Kidney epithelial cell (primary cell): ENCODE measurements at places on chromosomes 6 and 20.

DNA sequence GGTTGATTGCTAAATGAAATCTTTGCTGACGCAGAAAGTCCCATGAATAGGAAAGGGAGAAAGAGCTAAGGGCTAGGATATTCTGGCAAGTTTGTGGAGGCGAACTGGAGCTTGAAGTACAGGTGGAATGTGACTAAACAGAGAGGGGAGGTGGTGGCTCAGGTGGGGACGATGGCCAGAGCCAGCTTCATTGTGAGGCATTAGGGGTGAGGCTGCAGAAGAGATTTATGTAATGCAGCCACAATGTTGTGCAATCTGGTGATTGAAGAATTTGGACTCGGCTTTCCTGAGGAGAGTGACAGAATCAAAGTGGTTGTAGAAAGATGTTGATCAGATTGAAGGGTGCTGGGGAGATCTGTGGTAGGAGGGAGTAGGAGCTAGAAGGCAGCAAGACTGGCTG, 42.9 kb upstream of the SPACA1 start:
- no peak for DNase-seq

DNA sequence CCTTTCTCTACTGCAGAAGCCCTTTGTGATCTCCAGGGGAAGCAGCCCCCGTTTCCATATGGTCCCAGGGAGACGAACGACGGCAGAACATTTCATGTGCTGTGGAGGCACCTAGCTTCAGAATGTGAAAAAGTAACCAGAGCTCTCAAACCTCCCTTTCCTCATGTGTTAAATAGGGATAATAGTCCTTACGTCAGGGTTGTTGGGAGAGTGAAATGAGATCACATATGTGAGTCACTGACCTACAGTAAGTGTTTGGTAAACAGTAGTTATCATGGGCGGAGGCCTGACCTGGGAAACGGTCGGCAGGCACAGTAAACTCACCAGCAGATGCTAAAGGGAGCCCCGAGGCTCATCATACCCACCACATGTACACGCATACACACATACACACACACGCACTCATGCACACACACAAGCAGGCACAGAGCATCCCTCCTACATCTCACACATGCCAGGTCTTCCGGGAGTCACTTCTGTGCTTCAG, 89.7 kb downstream of the LY86 start:
- no peak for DNase-seq

DNA sequence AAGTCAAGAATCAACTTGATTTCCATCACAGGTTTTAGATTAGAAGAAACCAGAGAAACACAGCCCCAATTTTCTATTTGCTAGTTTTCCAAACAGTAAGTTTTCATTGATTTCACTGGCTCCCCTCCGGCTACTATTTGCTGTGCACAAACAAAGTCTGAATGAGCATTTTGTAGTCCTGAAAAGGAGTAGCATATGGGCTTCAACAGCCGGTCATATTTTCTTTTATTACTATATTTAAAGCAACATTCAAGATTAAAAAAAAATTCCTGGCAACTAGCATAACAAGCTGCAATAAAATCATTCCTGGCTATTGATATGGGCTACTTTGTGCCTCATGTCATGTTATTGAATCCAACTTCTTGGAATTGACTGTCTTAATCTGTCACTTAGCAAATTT, 48.3 kb downstream of the CARMIL1 start:
- DNase-seq, result no peak

- DNase-seq, result no peak
Observed at GRCh38 chr20:58375759-58376352, 13.2 kb upstream of the VAPB start.

DNA sequence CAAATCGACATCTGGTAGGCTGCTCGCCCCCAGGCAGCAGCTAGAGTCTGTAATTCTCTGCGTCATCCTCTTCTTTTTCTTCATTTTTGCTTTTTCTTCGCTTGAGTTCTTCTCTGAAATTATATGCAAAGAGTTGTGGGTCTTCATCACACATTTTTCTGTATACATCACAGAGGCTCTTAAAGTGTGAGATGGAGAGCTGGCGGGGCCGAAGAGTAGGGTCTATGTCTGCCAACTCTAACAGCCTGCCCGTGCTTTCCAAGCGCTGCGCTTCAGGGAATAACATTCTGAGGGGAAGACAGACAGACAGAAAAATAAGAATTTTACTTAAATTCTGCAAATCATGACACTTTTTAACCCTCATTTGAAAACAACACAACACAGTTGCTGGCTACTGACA, 6.0 kb upstream of the CLDN20 start:
- DNase-seq, result no peak

GRCh38 chr6:143674483-143675381, 3.0 kb upstream of the PHACTR2 start:
- no peak for DNase-seq

DNA sequence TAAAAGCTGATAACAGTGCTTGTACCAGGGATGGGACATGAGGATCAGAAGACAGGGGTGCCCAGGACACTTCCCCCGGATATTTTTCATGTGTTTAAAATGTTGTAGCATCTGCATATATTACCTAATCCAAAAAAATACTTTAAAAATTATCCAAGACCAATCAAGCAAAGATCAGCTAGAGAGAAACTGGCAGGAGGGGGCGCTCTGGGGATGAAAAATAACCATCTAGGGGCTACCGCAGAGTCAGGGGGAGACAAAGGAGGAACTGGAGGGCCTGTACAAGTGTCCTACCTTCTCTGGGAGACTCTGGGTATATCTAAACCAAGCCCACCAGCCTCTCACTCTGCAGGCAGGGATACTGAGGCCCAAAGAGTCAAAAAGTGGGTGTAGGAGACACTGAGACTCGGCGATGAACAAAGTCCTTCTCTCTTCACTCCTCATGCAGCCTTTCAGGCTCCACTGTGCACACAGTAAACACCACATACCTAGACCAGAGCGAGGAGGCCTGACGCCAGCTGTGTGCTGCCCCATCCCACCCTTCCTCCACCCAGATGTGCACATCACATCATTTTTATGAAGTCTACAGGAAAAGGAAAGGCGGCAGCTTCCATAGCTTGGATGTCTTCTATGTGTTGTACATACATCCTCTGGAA, 9.8 kb downstream of the RIMS4 start:
- no peak for DNase-seq

DNA sequence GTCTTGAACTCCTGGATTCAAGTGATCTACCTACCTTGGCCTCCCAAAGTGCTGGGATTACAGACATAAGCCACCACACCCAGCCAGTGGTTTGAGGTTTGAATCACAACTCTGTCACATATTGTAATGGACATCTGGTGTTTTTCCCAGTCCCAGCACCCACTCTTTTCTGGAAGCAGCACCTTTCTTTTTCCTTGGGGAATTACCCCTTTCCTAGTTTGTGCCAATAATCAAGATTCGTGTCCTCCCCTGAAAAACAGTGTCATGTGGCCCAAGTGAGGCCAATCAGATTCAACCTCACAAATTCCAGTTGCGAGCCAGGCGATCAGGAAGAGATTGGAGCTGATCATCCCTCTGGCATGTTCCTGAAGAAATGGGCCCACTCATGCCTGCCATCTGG, 71.7 kb upstream of the SGK1 start:
- no peak for DNase-seq

DNA sequence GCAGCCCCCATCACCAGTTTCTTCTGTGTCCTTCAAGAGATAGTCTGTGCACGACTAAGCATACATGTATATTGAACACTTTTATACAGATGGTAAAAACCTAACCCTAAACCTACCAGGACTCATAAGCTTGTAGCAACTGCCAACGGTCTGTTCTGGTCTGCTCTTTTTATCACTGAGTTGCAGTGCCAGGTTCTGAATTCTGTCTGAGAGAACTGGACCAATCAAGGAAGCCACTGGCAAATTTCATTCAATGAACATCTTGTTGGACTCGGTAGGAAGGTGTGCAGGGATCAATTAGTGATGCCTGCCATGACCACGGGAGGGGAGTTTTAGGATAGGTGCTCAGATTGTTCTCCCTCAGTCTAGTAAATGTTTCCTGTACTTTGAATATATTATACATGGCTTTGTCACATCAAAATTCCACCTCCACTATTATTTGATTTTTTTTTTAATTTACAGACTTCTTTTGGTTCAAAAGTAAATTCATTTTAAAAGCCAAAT, 146.8 kb downstream of the EYA2 start:
- DNase-seq, result no peak

GRCh38 chr20:9276966-9277468, 208.1 kb downstream of the PLCB4 start:
- DNase-seq, result no peak

GRCh38 chr6:163170294-163170883, 244.1 kb upstream of the QKI start:
- DNase-seq, result no peak

DNA sequence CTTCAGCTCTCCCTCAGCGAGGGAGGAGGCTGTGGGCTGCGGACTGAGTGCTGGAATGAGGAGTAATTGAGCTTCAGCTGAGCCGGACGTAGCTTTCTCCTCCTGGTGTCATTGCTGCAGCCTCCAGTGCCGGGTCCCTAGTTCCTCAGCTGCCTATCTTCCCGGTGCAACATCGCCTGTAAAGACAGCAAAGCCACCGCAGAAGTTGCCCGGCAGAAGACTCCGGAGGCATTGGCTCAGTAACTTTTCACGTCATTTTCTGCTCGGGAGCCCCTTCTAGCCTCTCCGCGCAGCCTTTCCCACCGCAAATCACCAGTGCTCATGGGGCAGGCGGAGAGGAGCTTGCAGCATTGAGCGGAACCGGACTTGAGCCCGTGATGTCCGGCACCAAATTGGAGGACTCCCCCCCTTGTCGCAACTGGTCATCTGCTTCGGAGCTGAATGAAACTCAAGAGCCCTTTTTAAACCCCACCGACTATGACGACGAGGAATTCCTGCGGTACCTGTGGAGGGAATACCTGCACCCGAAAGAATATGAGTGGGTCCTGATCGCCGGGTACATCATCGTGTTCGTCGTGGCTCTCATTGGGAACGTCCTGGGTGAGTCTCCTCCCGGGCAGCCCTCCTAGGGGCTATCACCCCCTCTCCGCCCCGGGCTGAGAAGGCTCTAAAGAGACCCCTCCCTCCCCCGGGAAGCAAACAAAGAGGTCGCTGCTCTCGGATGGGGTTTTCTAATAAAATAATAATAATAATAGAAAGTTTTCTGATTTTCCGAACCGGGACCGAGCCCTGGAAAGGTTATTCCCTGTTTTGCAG, at the start of gene HCRTR2:
HCRTR2 (plus strand) TSS at position 305 of the 816 bp plus-strand sequence; CDS start at position 378, 73 bp downstream.
- DNase-seq, result no peak

- no peak for DNase-seq
Observed at GRCh38 chr6:166944666-166945256, 11.6 kb downstream of the RNASET2 start.

- no peak for DNase-seq
Observed at GRCh38 chr20:44217342-44218092, 6.9 kb upstream of the OSER1 start.

DNA sequence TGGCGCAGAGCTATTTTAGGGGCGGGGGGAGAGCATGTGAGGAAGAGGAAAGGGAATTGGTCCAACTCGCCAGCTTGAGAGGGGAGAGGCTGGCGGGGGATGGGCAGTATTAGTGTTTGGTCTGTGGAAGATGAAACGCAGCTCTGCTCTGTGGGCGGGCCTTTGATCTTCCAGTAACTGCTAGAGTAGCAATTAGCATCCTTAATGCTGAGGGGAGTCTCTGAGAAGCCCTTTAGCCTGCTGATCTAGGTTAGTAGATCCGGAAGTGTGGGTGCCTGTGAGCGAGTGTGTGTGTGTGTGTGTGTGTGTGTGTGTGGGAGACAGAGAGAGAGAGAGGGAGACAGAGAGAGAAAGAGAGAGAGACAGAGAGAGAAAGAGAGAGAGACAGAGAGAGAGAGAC, 117.2 kb upstream of the BACH2 start:
- DNase-seq, result no peak

- DNase-seq, result no peak
Observed at GRCh38 chr20:47610945-47611250, 109.2 kb downstream of the NCOA3 start.

GRCh38 chr6:12069891-12070529, 57.9 kb downstream of the HIVEP1 start:
- no peak for DNase-seq

DNA sequence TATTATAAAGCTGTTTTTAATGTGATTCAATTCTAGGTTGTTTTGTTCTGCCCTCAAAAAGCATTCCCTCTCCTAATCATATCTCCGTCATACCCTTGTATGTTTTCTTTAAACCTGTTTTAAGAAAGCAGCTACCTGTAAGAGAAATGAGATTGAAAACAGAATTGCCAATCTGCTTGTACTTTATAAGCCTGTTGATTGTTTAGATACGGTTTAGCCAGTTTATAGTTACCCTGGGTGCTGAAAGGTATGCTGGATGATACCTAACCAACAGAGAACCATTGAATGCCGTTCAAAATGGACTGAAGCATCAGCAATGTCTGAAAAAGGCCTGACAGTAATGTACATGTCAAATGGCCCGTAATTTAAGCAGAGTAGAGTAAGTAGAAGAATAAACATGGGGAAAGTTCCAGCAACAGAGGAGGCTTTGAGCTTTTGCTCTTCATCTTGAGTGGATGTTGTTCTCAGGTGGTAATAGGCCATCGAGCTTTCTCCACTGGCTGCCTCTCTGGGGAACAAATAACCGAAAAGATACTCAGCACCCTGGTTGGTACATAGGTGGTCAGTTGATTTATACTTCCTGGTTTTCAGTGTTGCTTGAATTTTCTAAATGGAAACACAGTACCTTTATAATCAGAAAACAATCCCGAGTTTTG, 27.5 kb downstream of the PTPN1 start:
- no peak for DNase-seq

- no peak for DNase-seq
Observed at GRCh38 chr6:125512621-125513020, 210.9 kb upstream of the HDDC2 start.

GRCh38 chr6:30238178-30238795, 25.1 kb upstream of the TRIM26 start:
- no peak for DNase-seq

- DNase-seq, result no peak
Observed at GRCh38 chr6:166671434-166672081, 44.5 kb upstream of the RPS6KA2 start.

GRCh38 chr6:12592634-12593033, 123.9 kb upstream of the PHACTR1 start:
- peak; percentile 80 for DNase-seq

GRCh38 chr6:123489589-123489988, 147.2 kb downstream of the TRDN start:
- DNase-seq, result no peak

GRCh38 chr20:61786230-61786629, 279.5 kb downstream of the TAF4 start:
- DNase-seq, result no peak

- no peak for DNase-seq
Observed at GRCh38 chr6:99030915-99031314, 83.2 kb upstream of the FBXL4 start.

- no peak for DNase-seq
Observed at GRCh38 chr20:54068966-54069365, 1.4 kb downstream of the BCAS1 start.

DNA sequence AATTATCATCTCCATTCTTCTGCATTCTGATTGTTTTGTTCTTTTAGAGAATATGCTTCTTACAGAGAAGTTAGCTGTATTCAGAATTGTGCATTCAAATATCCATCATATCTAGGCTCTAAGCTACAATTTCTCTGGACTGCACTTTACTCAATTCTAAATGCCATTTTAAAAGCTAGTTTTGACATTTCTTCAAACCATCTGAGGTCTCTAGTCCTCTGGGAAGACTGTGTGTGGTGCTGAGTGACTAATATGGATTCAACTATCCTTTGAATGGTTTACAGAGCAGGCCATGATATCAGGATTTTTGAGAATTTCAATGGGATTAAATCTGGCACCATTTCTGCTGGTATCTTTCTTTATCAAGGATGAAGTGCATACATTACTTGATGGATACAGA, 285.7 kb downstream of the BTBD3 start:
- no peak for DNase-seq
